Frontal cortex (tissue), 4 donors: ENCODE measurements at places on chromosomes 3 and 15. TPM values are rescaled to one million over a fixed set of nuclear protein-coding genes. Genes with fewer than 3 reads are reported as not detected.

SLC22A14 gene
- total RNA-seq = under 0.01 TPM

ITIH1 gene
- not detected for total RNA-seq

GADL1 gene
- total RNA-seq = 5.3 TPM

DNA sequence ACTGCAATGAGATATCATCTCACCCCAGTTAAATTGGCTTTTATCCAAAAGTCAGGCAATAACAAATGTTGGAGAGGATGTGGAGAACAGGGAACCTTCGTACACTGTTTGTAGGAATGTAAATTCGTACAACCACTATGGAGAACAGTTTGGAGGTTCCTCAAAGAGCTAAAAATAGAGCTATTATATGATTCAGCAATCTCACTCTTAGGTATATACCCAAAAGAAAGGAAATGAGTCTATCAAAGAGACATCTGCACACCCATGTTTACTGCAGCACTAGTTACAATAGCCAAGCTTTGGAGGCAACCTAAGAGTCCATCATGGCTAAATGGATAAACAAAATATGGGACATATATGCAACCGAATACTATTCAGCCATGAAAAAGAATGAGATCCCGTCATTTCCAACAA lies 68.0 kb upstream of the HES1 start:
- DNase-seq = no peak

DNA sequence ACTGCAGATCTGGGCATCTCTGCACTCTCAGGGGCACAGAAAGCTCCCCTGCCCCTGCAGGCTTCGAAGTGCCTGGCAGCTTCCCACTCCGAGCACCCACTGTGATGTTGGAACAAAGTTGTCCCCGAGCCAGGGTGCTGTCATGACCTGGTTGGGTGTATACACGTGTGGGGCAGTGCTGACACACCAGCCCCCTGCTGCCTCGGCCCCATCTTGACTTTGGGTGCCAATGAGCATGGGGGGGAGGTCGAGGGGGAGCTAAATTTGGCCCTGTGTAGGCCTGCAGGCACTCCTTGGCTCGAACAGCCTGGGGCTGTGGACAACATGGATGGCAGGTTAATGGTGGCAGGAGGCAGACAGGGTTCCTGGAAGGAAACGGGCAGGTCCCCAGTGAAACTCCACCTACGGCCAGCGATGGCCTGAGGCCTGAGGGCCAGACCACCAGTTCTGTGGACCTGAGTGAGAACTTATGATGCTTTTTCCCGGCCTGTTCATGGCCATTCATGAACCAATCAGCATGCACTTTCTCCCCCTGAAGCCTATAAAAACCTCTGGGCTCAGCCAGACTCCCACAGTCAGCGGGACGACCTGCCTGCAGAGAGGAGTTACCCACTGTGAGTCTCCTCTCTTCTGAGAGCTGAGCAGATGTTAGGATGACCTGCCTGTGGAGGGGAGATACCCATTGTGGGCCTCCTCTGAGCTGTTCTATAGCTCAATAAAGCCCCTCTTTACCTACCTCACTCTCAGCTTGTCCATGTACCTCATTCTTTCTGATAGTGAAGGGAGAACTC lies 1029.1 kb upstream of the GBE1 start:
- DNase-seq = no peak

DNA sequence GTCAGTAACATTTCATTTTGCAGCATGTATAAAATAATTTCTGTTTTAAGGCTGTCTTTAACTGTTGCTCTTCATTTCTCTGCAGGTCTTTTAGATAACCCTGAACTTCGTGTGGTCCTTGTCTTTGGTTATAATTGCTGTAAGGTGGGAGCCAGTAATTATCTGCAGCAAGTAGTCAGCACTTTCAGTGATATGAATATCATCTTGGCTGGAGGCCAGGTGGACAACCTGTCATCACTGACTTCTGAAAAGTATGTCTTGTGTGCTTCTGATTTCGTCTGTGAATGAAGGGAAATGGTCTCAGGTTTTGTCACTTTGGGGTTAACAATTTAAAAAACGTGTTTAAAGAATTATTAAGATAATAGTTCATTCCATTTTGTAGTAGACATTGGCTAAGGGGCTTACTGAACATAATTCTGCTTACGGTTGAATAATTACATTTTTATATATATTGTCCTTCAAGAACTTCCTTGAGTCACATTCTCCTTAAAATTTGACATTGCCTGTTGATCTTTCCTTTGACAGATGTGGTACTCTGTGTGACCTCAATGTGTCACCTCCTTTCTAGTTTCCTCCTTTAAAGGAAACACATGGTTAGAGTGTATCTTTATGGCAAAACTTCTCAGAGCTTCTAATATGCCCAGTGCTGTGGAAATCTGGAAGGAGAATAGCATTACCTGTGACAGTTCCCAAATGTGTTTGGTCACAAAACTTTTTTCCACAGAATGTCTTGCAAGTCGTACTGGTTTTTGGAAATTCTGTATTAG lies 26.3 kb downstream of the FBXO22 start:
- no peak for DNase-seq

DNA sequence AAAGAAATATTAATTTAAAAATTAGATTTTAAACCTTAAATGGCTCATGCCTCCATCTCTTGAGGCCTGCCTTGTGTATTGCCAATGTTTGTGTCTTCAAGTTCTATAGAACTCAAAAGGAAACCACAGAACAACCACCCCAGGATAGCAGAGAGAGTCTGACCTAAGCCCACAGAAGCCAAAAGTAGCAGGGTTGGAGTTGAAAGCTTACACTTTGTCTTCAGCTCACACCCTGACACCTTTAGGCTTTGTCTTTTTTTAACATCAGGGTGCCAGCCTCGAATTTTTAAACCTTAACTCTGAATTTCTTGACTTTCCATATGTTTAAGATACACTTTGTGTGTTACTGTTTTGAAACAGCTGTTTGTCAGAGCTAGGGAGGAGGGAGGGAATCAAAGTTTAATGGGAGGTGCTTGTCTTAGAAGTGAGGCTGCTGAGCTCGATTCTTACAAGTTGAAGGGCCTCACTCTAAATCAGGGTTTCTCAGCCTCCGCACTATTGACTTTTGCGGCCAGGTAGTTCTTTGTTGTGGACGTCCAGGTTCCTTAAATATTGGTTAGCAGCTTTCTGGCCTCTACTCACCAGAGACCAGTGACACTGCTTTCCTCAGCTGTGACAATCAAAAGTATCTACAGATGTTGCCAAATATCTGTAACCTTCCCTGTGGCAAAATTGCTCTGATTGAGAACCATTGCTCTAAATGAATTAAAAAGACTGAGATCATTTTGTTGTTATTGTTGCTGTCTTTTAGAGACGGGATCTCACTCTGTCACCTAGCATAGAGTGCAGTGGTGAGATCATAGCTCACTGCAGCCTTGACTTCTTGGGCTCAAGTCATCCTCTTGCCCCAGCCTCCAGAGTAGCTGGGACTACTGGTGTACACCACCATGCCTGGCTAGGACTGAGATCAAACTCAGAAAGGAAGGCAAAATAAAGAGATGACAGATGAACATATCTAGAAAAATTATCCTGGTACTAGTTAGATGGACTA lies 139.2 kb upstream of the EOMES start:
- DNase-seq = no peak

- DNase-seq = no peak
These were observed 215.6 kb upstream of the AZI2 start for GRCh38 chr3:28564211-28564610.

DNA sequence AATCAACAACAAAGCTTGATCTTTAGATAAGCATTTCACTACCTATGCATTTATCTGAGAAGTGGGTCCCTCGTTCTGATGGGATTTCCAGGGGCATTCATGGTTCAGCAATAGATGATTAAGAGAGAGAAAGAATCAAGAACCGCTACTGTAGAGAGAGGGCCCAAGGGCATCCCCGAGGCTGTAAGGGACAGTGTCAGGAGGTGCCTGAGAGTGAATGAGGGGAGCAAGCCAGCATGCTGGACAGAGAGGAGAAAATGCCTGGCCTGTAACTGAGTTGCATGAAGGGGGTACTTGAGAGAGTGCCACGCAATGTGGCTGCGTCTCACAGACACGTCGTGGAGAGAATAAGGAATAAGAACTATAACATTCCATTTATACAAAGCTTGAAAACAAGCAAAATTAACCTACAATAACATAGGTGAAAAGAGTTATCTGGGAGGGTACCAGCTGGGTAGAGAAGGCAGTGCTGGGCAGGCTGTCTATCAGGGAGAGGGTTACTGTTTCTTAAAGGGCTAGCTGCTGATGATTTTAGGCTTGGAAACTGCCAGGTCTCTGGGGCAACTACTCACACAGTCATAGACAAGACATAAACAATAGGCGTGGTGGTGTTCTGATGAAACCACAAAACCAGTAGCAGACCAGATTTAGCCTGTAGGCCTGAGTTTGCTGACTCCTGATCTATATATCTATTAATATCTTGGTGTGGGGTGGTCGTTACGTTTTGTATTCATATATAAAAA lies 374.6 kb upstream of the CFAP20DC start:
- DNase-seq = no peak

- no peak for DNase-seq
These were observed 64.3 kb downstream of the FNDC3B start for GRCh38 chr3:172103724-172104123.

DNA sequence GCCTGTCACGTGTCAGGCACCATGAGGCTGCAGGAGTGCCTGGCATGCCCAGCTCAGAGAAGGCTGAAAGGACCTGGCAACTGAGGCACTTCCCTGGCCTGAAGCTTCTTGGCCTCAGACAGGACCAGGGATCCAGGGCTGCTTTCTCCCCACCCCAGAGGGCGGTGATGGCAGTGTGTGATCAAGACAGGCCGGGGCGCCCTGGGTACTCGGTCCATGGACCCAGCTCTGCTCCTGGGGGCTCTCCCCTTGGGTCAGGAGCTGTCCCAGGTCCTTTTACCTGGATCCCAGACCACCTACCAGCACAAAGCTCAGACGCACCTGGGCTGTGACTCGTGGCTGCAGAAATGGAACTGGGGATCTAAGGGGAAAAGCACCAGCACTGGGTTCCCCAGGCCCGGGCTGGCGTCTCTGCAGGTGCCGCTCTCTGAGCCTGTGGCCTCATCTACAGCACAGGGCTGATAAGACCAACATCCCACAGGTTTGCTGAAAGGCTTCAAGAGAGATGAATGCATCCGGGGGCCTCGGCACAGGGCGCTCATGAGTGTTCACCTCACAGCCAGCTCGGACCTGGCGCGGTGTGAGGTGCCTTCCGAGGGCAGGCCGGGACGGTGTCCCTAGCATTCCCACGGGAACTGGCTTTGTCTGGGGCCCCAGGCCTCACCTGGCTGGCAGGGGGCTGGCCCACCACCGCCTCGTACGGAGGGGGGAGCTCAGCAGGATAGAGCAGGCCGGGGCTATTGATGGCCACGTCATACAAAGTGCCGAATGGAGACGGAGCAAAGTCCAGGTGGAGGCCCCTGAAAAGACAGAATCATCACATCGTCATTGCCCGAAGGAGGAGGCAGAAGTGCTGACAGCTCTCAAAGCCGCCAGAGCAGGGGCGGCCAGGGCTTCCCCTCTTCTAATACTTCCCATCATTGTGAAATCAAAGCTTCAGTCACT lies 133.6 kb downstream of the NSMCE3 start:
- DNase-seq = no peak

DNA sequence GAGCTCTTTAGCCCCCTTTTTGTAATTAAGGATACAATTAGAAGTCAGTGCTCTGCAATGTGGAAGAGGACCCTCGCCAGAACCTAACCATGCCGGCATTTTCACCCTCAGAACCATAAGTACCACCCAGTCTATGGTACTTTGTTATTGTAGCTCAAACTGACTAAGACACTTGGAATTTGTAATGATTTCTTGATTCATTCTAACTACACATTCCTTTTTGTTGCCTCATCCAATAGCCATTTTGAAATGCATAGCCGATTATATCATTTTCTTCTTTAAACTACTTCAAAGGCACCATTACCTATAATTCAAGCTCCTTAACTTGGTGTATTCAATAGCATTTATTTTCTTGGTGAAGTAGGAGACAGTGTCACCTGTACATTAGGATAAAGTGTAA lies 61.4 kb downstream of the GLB1 start:
- no peak for DNase-seq

DNA sequence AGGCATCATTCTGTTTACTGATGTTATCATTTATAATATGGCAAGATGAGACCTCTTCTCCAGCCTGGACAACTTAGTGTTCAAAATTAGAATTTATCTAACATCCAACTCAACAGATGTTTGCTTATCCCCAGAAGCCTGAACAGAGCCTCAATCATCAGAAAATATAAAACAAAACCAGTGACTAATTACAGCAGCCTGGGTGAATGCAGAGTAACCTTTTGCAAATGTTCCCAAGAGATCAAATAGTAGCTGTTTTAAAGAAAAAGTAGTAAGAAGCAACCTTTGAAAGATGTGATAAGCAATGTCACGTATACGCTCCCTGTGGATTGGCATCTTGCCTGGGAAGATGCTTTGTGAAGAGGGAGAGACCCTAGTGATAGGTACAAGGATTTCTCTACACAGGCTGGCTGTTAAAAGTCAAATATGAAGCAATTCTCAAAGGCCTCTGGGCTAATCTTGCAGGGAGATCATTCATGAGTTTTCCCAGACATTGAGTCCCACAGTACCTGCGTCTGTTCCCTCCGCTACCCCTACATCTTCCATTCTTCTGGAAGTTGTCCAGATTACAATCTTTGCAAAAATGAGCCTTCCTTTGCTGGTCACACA lies 39.3 kb upstream of the PRICKLE2 start:
- DNase-seq = no peak

GRCh38 chr3:185084901-185085300 lies 68.0 kb downstream of the C3orf70 start:
- no peak for DNase-seq

GRCh38 chr3:38541806-38542205 lies 45.7 kb downstream of the EXOG start:
- DNase-seq = no peak

DNA sequence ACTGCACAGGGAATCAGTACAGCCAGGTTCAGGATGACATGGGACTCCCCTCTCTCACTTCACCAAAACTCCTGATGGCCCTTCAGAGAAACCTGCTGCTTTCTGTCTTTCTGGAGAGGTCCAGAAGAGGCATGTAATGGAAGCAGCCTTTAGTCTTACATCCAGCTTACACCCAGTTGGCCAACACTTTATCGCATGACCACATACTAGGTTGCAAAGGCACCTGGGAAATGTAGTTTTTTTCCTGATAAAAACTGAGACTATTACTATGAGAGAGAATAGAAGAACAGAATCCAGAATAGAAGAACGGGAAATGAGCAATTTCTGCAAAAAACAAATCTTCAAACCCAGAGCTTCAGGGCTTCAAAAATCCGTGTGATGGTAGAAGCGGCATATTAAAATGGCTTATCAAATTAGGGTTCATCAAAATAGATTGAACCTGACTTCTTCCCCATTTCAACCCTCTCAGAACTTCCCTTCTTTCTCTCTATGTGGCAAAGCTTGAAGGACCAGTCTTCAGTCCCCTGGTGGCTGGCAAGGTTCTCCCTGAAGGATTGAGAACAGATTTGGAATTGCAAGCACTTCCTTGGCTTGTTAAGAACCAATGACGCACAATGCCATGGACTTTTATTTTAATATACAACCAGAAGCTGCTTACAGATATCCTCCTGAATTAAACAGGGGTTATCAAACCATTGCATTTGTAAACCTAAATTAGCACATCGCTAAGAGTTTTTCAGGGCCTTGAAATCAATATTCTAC lies 34.4 kb downstream of the CORO2B start:
- no peak for DNase-seq

GRCh38 chr3:185046164-185046515 lies 106.7 kb downstream of the C3orf70 start:
- DNase-seq = no peak
